Stimulated activated CD8-positive, alpha-beta memory T cell treated with anti-CD3 and anti-CD28 coated beads, Interleukin-4, amount 100 ng/mL, for 4 hours (primary cell): ENCODE measurements at places on chromosomes 12 and 14.

GRCh38 chr12:18935371-18935965 is 194.1 kb upstream of the PLEKHA5 start:
- no peak for DNase-seq

GRCh38 chr12:22687361-22688076 is 62.5 kb downstream of the ETNK1 start:
- no peak for DNase-seq

GRCh38 chr14:89078021-89078795 is 253.8 kb downstream of the TTC8 start:
- DNase-seq: no peak

DNA sequence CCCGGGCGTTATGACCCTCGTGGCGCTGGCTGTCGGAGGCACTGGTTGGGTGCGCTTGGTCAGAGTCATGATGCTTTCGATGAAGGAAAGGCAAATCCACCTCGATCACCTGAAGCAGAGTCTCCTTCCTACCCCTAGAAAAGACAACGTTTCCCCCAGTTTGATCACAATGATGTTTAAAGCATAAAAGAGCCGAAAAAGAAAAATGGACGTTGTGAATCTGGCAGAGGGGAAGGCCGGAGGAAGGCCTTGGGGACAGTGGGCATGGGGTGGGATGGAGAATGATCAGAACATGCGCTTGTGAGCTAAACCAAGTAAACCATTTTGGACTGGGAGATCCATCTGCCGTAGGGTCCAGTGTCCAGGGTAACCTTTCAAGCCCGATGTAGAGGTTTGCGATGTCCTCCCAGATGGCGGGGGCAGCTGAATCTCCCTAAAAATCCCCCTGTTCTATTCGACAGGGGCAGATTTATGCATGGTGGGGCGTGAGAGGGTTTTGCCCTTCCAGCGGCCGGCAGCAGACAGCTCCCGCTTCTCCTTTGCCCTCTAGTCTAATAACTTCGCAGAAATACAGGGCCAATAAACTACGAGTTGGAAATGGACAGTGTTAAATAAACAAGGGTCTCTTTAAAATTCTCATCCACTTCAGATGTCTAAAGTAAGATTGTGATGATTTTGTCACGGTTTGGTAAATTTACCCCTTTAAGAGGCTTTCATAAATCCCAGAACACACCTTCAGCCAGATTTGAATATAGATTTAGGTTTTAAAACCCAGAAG is 2.3 kb upstream of the OTX2 start:
- no peak for DNase-seq

DNA sequence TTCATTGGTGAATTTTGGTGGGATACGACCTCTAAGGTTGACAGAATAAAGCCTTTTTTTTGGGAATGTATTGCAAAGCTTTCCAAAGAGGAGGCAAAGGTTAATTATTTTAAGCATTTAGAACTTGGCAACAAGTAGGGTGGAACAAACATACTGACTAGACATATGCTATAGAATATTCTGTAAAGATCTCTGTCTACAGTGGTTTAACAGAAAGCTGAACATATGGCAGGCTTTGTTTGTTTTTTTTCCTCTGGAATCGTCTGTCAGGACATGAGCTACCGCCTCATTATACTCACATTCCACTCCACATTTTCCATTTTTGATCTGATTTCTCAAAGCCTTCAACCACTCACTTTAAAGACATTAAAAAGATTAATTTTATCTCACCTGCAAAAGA is 153.4 kb upstream of the PELI2 start:
- no peak for DNase-seq

DNA sequence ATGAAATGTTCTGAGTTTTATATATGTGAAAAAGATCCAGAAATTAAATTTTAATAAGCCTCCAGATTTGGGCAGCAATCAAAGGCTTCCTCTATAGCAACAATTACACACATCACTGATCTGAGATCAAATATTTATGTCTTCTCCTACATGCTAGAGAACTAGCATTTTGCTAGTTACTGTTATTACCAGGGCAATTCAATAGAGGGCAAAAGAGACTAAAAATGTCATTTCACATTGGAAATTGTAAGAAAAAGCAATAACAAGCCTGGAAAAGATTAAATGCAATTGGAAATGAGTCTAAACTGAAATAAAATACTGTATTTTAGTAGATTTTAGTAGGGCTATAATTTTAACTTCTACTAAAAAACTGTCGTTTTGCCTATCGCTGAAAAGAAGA is 32.6 kb upstream of the ANO6 start:
- DNase-seq: no peak

DNA sequence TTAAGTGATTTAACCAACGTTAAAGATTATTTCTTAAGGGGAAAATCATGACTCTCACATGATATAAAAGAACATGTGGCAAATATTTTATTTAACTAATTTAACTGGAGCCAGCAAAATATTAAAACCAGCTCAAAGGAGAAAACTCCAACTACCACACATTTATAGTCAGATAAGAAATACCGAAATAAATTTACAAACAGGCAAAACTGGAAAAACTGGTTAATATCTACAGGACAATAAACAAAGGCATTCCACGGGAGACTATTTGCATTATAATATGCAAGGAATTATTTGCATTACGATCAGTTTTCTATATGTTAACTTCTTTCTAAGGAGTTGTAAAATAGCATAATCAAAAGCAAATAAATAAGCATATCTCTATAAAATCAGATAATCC is 13.8 kb upstream of the BCL2L14 start:
- DNase-seq: no peak

- DNase-seq: no peak
These were observed 105.3 kb downstream of the SLC6A15 start for GRCh38 chr12:84807249-84807648.

DNA sequence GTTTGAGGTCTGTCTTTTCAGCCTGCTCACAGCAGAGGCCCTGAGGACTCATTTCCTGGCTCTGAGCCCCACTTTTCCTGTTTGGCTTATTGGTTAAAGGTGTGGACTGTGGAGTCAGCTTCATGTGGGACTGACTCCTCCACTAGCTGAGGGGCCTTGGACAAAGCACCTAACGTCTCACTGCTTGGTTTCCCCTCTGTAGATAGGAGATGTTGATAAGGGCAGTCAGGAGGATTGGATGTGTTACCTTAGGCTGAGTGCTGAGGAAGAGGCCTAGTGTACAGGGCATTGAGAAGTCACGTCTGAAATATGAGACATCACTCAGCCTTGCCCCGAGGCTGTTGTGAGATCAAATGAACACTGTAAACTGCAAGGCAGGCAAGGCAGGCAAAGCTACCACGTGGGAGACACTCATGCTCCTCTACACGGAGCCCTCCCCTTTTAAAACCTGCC is 27.1 kb upstream of the TCL1A start:
- no peak for DNase-seq

DNA sequence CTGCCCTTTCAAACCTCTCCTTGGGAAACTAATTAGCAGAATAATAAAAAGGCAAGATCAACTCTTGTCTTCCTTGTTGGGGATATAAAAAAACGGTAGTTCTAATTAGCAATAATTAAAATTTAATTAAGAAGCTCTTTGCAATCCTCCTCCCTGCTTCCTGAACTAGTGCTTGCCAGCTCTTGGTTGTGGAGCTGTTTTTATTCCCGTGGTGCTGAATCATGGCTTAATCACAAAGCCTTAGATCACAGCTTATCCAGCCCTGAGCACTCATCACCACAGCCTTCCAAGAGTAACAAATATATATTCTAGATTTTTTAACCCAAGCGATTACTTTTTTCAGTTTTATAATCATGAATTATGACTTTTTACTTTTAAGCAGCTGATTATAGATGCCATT is 63.2 kb upstream of the INSM2 start:
- DNase-seq: no peak

- no peak for DNase-seq
These were observed 32.0 kb upstream of the FAM181A start for GRCh38 chr14:93895023-93895604.

- DNase-seq: no peak
These were observed 1334.1 kb downstream of the FSCB start for GRCh38 chr14:43172899-43173548.

DNA sequence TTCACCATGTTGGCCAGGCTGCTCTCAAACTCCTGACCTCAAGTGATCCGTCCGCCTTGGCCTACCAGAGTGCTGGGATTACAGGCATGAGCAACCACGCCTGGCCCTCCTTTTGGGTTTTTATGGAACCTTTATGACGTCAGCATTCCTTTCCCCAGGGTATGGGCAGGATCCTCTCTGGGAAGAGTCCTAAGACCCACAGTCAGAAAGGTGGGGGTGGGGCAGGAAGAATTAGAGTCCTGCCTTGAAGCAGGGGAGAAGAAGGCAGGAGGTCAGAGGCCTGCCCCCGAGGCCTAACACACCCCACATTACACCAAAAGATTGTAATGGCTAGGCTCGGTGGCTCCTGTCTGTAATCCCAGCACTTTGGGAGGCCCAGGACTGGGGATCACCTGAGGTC is 30.8 kb upstream of the CDK17 start:
- DNase-seq: no peak

- no peak for DNase-seq
These were observed 44.8 kb downstream of the PZP start for GRCh38 chr12:9163392-9163791.

- DNase-seq: no peak
These were observed 72.8 kb downstream of the ERC1 start for GRCh38 chr12:1063852-1064251.

DNA sequence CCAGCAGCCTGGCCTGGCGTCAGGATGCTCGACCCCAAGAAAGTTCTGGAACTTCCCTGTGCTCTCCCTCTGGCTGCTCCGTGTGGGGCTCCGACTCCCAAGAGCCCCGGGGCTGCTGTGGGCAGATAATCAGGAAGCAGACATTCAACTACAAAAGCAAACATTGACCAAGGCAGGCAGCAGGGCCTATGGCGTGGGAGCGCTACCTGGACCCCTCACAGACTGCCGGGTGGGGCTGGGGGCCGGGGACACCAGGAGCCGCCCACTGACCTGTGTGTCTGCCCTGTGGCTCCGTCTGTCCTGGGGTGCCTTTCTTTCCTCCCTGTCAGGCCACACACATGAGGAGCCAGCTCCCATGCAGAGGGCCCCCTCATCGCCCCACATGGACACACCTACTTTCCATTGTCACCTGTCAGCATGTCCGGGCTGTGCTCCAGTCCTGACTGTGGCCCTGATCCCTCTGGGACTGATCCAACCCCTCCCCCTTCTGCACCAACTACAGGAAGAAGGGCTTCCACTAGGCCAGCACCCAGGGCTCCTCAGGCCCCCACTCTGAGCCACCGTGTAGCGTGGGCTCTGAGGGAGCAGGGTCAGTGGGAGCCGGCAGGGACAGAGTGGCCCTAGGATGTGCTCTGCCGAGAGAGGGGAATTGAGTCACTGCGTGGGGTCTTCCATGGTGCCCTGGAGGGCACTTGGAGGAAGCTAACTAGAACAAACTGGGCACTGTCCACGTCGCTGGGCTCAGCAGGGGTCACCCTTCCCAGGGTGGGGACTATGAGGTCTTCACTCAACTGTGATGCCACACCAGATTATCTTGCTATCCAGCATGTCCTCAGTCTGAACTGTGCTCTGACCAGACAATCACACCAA is 215.4 kb upstream of the C14orf180 start:
- DNase-seq: no peak

DNA sequence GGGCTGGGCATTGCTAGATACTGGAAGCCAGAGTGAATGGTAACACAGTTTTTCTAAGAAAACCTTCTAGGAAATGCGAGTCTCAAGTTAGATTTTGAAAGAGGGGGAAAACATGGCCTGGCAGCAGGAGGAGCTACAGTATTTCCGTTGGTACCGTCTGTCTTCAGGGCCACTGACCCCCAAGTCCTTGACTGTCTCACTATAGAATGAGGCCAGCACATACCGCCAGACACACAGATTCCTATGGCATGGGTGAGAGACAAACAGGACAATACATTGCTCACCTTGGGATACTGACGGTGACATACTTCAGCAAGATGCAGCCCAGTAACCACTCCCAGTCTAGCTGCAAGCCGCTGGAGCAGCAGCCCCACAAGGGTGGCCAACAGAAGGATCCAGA is 21.7 kb downstream of the SLC11A2 start:
- no peak for DNase-seq

DNA sequence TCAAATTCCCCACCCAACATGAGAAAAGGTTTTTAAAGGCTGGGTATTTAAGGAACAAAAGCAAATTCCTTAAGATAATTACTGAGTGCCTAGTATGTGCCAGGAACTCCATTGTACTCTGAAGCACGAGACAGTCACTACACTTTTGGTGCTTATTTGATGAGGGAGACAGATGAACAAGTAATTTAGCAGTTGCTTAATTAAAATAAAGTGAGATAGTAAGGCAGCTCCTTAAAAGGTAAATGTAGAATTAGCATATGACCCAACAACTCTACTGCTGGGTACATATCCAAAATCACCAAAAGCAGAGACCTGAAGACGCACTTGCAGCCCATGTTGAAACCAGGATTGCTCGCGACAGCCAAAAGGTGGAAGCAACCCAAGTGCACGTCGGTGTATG is 21.3 kb downstream of the POLE start:
- no peak for DNase-seq

- no peak for DNase-seq
These were observed 766 bp downstream of the RERG start for GRCh38 chr12:15220451-15220850.

DNA sequence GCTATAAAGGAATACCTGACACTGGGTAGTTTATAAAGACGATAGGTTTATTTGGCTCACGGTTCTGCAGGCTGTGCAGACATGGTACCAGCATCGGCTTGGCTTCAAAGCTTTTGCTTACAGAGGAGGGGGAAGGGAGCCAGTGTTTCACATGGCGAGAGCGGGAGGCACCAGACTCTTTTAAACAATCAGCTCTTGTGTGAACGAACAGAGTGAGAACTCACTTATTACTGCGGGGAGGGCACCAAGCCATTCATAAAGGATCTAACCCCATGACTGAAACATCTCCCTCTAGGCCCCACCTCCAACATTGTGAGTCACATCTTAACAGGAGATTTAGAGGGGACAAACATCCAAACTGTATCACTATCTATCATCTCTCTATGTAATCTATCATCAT is 227.4 kb downstream of the TMEM132D start:
- DNase-seq: no peak

DNA sequence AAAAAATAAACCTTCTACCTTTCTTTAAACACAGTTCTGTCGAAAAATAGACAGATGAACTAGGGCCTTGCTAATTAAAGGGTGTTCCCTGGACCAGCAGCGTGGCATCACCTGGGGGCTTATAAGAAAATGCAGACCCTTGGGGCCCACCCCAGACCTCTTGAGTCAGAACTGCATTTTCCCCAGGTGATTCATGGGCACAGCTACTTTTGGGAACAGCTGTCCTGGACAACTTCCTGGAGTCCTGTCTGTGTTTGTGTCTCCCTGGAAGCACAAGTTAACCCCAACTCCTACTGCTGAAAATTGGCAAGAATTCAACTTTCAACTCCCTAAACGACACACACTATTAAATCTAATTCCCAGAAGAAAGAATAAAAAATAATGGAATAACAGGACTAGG is 17.8 kb downstream of the FBLN5 start:
- no peak for DNase-seq
